ENCODE measurements at places on chromosomes 11 and 22.
A peak's percentile ranks its signal among the peaks of the same experiment; 100 is the strongest.

DNA sequence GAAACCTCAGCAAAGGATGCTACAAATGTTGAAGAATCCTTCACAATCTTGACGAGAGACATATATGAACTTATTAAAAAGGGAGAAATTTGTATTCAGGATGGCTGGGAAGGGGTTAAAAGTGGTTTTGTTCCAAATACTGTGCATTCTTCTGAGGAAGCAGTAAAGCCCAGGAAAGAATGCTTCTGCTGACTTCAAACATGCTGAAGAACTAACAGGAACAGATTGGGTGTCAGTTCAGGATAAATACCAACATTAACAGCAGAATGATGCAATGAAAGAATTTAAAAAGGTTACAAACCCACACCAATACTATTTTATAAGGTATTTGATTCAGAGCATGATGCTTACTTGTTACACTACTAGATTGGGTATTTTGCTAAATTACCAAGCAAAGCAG, 33.9 kb downstream of the RAB39A start:
- no peak for DNase-seq

DNA sequence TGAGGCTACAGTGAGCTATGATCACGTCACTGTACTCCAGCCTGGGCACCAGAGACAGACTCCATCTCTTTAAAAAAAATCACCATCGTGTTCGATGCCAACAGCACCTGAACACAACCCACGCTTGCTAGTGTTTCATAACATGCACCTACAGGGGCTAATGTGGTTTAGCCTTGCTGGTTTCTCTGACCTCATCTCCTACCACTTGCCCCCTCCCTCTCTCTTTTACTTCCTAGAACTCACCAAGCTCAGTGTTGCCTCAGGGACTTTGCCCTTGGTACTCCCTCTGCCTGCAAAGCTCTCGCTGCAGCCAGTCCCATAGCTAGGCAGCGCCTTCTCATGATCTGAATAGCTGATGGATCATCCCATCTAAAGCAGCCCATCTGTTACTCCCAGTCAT, 99.8 kb downstream of the FBXO7 start:
- DNase-seq, result no peak

DNA sequence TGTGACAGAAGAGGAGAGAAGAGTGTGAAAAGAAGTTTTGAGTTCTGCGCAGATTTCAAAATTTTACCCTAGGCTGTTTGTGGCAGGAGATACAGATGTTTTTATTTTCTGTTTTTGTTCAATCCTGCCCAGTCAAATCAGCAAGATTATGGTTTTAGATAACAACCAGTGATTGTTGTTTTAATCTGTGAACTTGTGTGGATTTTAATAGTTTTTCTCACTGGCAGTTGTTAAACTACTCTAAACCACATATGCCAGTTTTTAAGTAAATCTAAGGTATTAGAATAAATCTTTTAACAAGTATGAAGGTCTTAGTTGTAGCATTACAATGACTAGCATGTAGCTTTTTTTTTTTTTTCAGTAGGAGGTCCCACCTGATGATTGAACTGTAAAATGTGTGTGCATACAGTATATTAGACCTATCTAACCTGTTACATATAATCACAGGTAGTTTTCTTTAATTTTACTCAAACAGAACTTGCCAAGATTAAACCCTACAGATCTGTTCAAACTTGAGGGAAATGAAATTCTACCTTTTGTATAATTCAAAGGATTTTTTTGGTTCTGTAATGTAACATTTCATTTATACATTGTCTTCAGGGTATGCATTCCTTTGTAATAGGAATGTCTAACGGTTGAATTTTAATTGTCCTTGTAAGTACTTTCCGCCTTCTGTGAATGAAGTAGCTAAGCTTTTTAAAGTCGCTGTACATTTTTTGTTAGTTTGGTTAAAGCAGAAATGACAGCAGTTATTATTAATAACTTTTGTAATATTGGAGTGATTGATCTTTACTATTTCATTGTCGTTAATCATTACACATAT, 13.3 kb downstream of the ATXN10 start:
- no peak for DNase-seq

GRCh38 chr11:44065841-44066731, at the start of gene ACCS:
Gene ACCS, plus strand, starts transcription at chr11:44066270. Its CDS starts 1,358 bp downstream, at chr11:44067628.
- peak; percentile 78 for DNase-seq
